ENCODE measurements at places on chromosomes 5 and 9.

DNA sequence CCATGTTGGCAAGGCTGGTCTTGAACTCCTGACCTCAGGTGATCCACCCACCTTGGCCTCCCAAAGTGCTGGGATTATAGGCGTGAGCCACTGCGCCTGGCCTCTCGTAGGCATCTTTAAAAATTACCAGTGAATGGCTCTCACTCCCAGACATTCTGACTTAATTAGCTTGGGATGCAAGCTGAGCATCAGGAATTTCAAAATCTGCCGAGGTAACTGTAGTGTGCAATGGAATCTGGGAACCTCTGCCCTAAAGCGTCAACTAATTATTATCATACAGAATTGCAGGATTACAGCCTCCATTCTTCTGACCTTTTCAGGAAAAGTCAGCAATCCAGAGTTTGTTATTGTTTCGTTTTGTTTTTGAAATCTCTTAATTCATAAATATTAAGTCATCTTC is 213.4 kb upstream of the DMAC1 start:
- DNase-seq, result no peak

- DNase-seq, result no peak
These were observed 6.9 kb downstream of the MEGF10 start for GRCh38 chr5:127297348-127298035.

DNA sequence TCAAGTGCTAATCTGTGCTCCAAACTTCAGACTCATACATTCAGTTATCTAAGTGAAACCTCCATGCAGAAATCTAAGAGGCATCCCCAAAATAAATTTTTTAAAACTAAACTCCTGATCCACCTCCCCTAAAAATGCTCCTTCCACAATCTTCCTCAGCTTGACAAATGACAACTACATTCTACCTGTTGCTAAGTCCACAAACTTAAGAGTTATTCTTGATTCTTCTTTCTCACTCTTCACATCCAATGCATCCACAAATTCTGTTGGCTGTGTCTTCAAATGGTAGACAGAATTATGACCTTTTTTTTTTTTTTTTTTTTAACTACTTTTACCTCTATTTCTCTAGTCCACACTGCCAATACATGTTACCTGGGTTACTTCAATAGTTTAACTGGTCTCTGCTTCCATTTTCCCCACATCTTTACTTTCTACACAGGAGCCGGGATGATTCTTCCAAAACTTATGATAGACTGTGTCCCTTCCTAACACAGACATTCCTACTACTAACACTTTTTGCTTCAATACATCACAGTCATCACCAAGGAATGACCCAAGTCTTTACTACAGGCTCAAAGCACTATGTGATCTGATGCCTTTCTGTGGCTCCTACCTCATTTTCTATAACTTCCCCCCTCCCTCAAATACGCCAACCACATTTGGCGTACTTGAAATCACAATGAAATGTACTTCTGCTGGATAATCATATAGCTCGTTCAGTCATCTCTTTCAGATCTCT is 143.6 kb downstream of the PDE4D start:
- DNase-seq, result no peak

DNA sequence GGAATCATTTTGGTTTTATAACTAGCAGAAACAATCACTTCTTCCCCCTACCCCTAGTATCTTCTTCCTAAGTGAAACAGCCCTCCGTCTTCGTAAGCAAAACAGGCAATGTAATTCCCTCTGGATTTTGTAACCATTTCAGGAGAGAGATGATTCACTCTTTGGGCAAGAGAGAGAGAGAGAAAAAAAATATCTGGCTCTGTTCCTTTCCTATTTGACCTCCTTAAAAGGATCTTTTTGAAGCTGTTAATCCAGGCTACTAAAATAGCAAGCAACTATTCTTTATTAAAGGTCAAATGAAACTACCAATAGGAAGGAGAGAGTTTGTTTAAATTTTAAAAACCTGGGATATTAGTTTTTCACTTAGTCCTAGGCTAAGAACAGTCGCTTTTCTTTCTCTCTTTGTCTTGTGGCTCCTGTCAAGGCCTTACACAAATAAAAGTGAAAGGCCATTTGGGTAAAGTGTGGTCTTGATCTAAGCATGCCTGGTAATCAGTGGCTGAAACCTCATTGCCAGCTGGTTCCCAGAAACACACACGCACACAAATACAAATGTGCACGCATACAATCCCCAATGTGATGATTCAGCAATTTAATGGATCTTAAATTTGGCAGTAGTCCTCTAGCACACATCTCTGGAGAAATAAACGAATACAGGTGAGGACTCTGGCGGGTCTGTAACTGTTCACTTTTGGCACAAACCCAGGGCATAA is 70.2 kb downstream of the PRUNE2 start:
- DNase-seq, result no peak

DNA sequence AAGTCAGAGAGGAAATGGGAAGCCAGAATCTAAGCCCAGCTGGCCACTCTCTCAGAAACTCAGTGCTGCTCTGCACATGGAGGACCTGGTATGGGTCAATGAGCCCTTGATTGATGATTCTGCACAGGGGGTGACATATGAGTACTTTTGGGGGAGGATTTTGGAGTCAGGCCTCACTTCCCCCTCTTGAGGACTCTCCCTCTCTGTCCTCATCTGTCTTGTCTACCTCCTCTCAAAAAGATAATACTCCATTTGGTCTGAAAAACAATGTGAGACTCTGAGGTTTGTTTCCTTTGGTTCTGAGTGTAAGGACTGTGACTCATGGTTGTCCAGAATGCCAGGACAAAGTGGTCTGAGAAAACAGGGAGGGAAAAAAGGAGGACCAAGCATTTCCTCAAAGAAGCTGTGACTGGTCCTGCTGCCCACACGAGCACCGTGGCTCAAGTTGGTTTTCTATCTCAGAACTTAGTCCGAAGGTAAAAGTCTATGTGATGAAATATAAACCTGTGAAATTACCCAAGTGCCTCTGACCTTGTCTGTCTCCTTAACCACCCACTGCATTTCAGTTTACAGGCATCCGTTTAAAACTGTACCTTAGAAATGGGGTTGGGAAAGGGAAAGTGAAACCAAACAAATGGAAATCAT is 11.1 kb downstream of the TTC39B start:
- no peak for DNase-seq

DNA sequence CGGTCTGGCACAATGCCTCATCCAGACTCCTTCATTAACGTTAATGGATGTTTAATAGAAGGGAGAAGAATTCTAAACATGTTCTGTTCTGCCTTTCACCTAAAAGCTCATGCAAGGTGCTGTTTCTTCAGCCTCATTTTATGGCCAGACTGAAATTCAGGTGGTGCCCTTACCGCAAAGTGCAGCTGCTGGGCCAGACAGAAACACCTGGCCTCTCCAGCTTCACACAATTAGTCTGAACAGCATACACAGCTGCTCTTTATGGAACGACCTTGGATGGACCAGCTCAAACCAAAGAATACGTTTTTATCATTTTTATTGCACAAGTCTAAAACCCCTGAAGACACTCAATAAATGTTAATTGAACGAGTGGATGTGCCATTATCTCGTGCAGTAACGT is 4.6 kb downstream of the SNCAIP start:
- no peak for DNase-seq

DNA sequence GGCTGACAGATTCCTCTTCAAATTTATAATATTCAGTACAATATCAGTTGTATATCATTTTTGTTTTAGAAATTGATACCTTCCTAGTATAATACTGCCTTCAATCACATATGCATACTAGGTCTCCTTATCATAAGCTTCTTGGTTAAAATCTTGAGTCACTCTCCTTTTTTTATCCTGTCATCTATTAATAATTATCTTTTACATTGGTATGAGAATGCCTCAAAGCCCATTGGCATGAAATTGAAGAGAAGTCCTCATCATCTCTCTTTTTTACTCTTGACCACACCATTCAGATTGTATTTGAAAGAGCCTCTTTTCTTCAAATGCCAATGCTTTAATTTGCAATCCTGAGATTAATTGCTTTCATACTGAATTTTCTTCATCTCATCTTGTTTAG is 810.3 kb downstream of the BRINP1 start:
- no peak for DNase-seq

GRCh38 chr5:126628102-126628501 is 27.4 kb downstream of the PHAX start:
- no peak for DNase-seq

DNA sequence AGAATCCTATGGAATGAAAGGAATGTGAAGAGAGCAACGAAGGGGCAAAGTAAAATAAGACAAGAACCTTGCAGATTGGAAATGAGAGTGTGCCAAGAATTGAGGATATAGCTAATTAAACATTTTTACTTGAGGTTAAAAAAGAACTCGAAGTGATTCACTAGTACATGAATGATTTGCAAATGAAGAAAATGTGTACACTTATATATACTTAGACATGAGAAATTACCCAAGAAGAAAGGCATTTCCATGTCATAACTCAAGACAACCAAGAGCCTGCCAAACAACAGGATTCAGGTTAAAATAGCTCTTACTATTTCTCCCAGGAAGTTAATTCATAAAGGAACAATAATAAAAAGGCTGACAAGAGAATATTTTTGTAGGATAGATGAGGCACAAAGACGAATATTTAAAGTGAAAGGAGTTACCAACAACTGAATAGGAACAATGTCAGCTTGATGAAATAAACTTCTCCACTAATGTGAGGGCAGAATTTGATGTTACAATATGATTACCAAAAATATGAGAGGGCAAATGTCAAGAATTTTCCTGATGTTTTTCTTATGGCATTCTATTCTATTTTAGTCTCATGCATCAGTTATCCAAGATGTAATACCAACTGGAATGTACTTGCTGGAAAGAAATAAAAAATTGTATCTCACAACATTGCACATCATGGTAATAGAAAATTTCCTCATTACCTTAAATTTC is 18.9 kb upstream of the NPR3 start:
- no peak for DNase-seq

DNA sequence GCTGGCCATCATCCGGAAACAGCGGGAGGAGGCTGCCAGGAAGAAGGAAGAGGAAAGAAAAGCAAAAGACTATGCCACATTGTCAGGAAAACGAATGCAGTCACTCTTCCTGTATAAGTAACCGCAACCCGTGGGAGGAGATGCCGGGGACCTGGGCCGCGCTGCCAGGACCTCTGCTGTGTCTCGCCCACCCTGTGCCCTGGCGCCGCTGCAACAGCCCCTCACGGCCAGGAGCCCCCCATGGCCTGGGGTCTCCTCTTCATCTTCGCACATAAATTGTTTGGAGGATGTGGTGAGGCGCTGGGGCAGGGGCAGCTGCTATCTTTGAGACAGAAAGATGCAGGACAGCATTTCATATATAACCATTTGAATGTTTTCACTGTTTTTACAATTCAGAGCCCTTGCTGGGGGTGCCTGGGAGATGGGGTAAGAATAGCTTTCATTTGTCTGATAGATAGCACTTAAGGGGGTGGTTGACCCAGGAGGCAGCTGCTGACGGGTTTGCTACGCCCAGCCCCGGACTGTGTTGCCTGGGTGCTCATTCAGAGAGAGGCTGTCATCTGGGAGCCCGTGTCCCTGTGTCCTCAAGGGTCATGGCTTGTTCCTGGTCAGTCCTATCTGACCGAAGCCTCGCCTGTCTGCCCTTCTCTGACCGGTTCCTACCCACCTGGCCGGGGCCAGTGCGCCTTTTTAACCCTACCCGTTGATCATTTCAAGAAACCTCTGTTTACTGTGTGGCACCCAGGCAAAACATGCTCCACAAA is 1067.7 kb upstream of the COX7C start:
- no peak for DNase-seq

GRCh38 chr5:132751971-132752580 is 4.8 kb downstream of the CCNI2 start:
- DNase-seq, result no peak

DNA sequence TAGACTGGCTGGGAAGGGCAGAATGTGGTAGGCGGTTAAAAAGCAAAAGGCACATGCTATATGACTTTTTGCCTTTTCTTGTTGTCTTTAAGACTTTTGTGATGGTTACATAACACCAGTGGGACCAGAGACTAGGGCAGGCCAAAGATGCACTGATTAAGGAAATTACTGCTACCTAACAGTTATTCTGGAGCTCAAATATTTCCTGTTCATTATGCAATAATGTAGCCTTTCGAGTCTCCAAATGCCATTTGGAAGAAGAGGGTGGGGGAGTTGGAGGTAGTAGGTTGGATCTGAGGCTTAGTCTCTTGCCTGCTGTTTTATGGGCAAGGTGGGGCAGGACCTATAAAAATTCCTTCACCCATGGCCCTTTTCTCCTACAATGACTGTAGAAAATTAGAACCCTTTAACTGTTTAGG is 51.7 kb downstream of the SH3GL2 start:
- no peak for DNase-seq

DNA sequence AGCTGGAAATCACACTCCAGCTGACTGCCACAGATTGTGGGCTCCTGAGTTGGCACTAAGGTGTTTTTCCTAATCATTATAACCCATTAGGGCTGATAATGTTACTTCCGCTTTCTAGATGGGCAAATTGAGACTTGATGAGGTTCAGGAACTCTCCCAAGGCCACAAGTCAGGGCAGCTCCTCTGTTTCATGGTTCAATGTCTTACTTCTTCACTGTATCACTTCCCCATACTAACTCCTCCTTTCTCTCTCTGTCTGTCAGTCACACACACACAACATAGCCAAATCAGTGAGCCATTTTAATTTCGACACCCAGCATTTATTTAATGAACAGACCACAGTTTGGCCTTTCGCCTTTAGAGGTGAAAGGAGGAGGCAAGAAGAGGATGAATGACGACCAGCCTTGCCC is 17.8 kb upstream of the TRAF1 start:
- DNase-seq, result no peak

GRCh38 chr9:23659346-23660006 is 166.6 kb downstream of the ELAVL2 start:
- DNase-seq, result no peak

- DNase-seq, result no peak
These were observed 82.2 kb upstream of the SLC24A2 start for GRCh38 chr9:19870988-19871387.

DNA sequence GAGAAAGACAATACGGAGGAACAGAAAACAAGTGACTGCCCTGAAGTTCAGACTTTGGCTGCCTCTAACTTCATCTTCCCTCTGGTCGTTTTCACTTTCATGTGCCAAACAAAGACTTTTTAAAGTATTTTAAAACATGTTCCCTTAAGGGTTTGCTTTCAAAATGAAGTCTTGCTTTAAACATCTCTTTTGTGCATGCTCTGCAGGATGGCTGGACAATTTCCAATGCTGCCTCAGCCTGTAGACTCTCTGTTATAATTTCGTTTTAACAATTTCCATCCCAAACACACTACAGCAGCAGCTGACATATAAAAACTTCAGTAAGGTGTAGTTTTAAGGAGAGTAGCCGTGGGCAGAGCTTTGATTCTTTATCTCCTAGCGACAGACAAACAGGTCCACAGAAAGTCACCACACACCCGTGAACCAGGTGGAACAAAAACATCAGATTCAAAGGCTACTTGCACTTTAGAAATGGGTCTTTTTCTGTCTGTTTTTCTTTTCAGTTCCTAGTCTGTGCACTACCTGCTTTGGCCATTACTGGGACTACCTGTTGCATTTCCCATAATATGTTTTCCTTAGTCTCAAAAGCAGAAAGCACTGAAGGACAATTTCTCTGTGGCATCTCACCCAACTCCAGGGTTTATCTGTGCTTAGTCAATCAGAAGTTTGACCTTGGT is 308.9 kb downstream of the DTWD2 start:
- no peak for DNase-seq

- DNase-seq, result no peak
These were observed 96.8 kb upstream of the CCDC112 start for GRCh38 chr5:115393239-115393638.

Data from activated CD4-positive, CD25-positive, alpha-beta regulatory T cell treated with anti-CD3 and anti-CD28 coated beads, Interleukin-2, amount 50 U/mL, for 72 hours (primary cell).